GM23338 (cell line): ENCODE measurements at places on chromosomes 3 and 15. TPM values are rescaled to one million over a fixed set of nuclear protein-coding genes. Genes with fewer than 3 reads are reported as not detected.

DNA sequence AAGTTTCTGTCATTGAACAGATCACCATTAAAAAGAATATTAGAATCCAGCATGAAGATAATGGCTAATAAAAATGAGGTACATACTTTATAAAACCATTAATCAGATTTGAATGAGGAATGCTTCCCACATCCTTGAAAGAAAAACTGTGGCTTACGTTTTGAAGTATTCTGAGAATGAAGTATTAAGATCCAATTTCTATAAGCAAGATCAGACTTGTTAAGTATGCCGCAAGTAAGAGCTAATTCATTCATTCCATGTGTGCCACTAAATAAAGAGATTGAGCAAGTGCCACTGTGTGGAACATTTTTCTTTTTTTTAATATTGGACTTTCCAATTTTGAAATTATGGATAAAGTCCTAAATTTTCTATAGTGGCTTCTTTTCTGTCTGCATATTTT, 30.6 kb downstream of the NMD3 start:
- no peak for DNase-seq
- H3K36me3 ChIP-seq: peaks cover 37% of the 10 kb centered on the region
- H3K27me3 ChIP-seq: no peaks in the 10 kb centered on the region
- H3K4me3 ChIP-seq: no peak overlapping the region

GRCh38 chr15:78599189-78599588, 21.6 kb downstream of the CHRNA3 start:
- no peak overlapping the region for H3K27ac ChIP-seq
- no peaks in the 10 kb centered on the region for H3K4me1 ChIP-seq
- H3K27me3 ChIP-seq: no peaks in the 10 kb centered on the region
- peak; percentile 22 for DNase-seq
- H3K36me3 ChIP-seq: peaks cover under 1% of the 10 kb centered on the region; the same call in 1 of the 2 replicates

DNA sequence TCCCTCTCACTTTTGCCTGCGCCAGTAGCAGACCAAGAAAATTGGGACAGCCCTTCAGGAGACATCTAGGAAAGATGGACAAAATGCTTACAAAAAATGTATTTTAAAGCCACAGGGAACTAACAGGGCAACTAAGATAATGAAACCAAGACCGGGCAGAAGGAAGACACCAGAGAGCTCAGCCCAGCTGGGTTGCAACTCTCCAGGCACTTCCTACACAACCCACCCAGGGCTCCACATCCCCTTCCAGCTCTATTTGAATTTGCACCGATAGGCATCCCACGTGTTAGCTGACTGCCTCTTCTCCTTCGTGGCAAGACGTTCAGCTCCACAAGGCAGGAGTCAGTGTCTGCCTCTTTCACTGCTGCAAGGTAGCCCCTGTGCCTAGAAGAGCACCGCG, 6.6 kb upstream of the ATP10A start:
- H3K4me1 ChIP-seq: no peaks in the 10 kb centered on the region
- H3K27me3 ChIP-seq: peaks cover 9% of the 10 kb centered on the region
- no peak overlapping the region for H3K27ac ChIP-seq
- DNase-seq: no peak
- H3K36me3 ChIP-seq: no peaks in the 10 kb centered on the region

DNA sequence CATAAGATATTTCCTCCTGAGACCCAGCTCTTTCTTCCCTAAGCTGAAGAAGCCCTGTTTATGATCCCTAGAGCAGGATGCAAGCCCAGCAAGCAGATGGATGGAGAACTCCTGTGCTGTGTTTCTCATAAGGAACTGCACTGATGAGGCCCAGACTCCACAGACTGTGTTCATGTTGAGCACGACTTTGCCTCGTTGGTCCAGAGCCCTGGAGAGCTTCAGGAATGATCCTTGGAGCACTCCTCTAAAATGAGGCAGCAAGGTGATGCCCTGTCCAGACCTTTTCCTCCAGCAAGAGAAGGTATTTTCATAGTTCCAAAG, 83.8 kb downstream of the MYLK start:
- H3K4me1 ChIP-seq: no peaks in the 10 kb centered on the region
- H3K4me3 ChIP-seq: no peak overlapping the region
- H3K36me3 ChIP-seq: no peaks in the 10 kb centered on the region

GRCh38 chr3:8317661-8318649, 183.7 kb upstream of the LMCD1 start:
- DNase-seq: peak; percentile 14
- no peak overlapping the region for H3K4me3 ChIP-seq
- no peaks in the 10 kb centered on the region for H3K36me3 ChIP-seq
- H3K27ac ChIP-seq: no peak overlapping the region
- H3K4me1 ChIP-seq: peaks cover 24% of the 10 kb centered on the region

GRCh38 chr15:41794081-41794480, 19.8 kb downstream of the MAPKBP1 start:
- no peak overlapping the region for H3K27ac ChIP-seq
- no peaks in the 10 kb centered on the region for H3K36me3 ChIP-seq
- H3K27me3 ChIP-seq: no peaks in the 10 kb centered on the region
- no peak for DNase-seq
- H3K4me1 ChIP-seq: peaks cover 25% of the 10 kb centered on the region

DNA sequence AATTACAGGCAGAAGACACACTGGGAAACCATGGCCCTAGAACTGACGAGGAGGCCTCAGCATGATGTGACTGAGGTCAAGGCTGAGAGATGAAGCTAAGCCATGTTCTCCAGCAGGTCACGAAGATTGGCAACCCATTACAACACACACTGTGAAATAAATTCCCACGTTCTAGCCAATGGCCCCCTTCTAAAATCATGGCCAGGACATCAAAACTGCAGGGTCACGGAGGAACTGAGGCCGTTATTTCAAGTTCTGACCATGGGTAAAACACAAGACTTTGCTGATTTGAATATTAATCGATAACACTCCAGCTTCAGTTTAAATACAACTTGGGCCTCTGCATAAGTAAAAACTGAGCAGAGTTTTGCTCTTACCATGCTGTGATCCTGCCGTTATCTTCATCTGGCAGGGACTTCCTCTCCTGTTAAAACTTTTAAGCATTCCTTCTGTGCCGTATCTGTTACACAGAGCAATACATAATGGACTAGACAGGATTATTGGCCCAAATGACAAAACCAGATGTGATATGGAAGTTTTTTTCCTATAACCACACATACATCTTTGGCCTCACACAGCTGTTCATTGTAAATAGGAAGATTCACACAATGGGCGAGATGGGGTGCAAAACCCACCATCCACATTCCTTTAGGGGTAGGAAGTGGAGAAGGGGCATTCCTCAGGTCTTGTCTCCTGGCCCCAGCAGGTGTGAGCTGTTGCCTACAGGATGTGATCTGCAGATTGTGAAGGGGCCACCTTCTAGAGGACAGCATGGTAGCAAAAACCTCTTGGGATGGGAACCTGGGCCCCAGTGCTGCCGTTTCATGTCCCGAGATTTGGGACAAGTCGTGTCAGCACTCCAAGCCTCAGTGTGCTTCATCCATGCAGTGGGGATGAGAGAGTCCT, 207.4 kb downstream of the OPA1 start:
- 0 out of 2 replicates have a peak, but pooled peaks cover 3% of the 10 kb centered on the region for H3K4me1 ChIP-seq
- no peak overlapping the region for H3K4me3 ChIP-seq
- H3K36me3 ChIP-seq: no peaks in the 10 kb centered on the region
- H3K27me3 ChIP-seq: no peaks in the 10 kb centered on the region
- H3K27ac ChIP-seq: no peak overlapping the region
- DNase-seq: no peak

- H3K4me1 ChIP-seq: peaks cover under 1% of the 10 kb centered on the region; the same call in 1 of the 2 replicates
- H3K4me3 ChIP-seq: no peak overlapping the region
- H3K27ac ChIP-seq: no peak overlapping the region
- peaks cover 18% of the 10 kb centered on the region for H3K27me3 ChIP-seq
- no peaks in the 10 kb centered on the region for H3K36me3 ChIP-seq
These were observed 190.5 kb upstream of the LYSMD4 start for GRCh38 chr15:99923711-99924110.

DNA sequence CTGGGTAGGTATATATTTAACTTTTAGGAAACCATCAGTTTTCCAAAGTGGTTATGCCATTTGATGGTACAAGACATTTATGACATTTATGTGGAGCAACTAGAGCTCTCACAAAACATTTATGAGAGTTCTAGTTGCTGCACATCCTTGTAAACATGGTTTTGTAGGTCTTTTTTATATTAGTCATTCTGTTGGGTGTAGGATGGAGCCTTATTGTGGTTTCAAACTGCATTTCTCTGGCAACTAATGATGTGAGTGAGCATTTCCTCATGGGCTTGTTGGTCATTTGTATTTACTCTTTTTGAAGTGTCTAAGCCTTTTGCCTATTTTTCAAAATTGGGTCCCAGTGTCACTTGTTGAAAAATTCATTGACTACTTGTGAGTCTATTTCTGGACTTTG, 45.7 kb upstream of the MGLL start:
- no peak overlapping the region for H3K27ac ChIP-seq
- H3K27me3 ChIP-seq: no peaks in the 10 kb centered on the region
- H3K36me3 ChIP-seq: no peaks in the 10 kb centered on the region
- no peak overlapping the region for H3K4me3 ChIP-seq

DNA sequence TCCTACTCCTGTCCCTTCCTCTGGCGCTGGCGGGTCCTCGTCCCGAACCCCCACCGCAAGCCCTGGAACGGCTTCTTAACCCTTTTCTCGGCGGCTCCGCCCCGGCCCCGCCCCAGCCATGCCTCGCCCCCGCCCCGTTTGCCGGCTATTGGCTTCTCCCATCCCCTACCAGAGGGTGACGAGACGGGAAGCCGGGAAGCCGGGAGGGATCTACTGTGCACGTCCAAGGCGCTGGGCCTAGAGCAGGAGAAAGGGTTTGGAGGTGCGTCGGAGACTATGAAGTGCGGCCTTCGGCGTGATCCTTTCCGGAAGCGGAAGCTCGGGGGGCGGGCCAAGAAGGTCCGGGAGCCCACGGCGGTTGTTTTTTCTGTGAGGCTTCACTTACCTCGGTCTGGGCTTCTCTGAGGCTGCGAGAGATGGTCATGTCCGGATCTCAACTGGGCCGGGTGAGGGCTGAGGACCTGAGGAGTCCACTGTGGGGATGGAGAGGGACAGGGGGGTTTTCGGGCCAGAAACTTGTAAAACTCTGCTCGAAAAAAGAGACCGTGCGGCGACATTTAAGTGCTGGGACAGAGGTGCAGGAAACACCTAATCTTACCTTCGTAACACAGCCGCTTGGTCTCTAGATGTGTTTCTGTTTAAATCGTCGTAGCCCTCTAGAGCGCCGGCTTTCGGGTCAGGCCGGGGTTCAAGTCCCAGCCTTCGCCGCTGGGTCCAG, 21.4 kb downstream of the ROPN1B start:
- H3K36me3 ChIP-seq: no peaks in the 10 kb centered on the region
- peak; percentile 98 for DNase-seq
- H3K27ac ChIP-seq: peak overlapping the region; percentile 89
- H3K27me3 ChIP-seq: no peaks in the 10 kb centered on the region

GRCh38 chr3:171456765-171457606, 3.2 kb downstream of the TNIK start:
- no peak for DNase-seq
- H3K27ac ChIP-seq: peak overlapping the region; percentile 88
- peaks cover 61% of the 10 kb centered on the region for H3K4me1 ChIP-seq
- H3K27me3 ChIP-seq: peaks cover 9% of the 10 kb centered on the region

DNA sequence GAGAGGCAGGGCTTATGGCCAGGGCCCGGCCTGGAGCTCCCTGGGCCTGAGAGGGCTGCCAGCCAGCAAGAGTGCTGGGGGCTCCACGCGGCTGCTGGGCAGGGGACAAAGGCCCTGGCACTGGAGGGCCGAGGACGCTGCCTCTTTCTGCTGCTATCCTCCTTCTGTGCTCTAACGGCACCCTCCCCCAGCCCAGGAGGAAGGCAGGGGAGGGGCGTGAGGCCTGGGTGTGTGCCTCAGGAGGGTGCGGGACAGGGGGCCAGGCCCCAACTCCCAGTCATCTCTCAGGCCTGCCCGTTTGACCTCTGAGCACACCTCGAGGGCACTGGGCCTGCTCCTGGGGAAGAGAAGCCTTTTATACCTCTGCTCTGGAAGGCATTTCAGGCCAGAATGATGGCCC, 115.5 kb downstream of the ADCY5 start:
- H3K4me1 ChIP-seq: no peaks in the 10 kb centered on the region
- DNase-seq: no peak
- H3K36me3 ChIP-seq: no peaks in the 10 kb centered on the region
- H3K4me3 ChIP-seq: no peak overlapping the region

GRCh38 chr3:155386919-155387318, 93.4 kb upstream of the STRIT1 start:
- H3K4me3 ChIP-seq: no peak overlapping the region
- no peak for DNase-seq
- H3K27ac ChIP-seq: no peak overlapping the region
- no peaks in the 10 kb centered on the region for H3K27me3 ChIP-seq
- H3K36me3 ChIP-seq: no peaks in the 10 kb centered on the region
- no peaks in the 10 kb centered on the region for H3K4me1 ChIP-seq

- no peaks in the 10 kb centered on the region for H3K27me3 ChIP-seq
- H3K4me3 ChIP-seq: no peak overlapping the region
- no peak overlapping the region for H3K27ac ChIP-seq
These were observed 31.3 kb upstream of the WNT5A start for GRCh38 chr3:55518451-55518850.

DNA sequence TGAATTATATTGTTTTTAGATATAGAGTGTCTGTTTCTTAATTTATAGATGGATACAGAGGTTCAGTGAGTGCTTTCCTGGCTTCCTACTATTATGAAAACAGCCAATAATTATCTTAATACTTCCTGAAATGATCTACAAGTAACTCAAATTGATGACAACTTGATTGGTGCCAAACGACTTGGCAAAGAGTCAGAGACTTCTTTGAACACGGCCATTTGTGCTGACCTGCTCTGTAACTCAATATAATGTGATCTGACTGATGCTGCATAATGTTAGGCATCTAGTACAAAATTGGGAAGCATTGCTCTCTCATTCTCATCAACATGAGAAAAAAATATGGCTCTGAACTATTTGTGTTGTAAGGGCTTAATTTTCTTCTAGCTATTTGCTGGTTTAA, 193.9 kb downstream of the DIPK2A start:
- no peaks in the 10 kb centered on the region for H3K4me1 ChIP-seq
- no peaks in the 10 kb centered on the region for H3K36me3 ChIP-seq
- no peak overlapping the region for H3K27ac ChIP-seq
- no peak overlapping the region for H3K4me3 ChIP-seq

GRCh38 chr15:58545307-58546065, 113.7 kb downstream of the LIPC start:
- H3K4me1 ChIP-seq: no peaks in the 10 kb centered on the region
- H3K27me3 ChIP-seq: no peaks in the 10 kb centered on the region
- no peak overlapping the region for H3K27ac ChIP-seq
- H3K4me3 ChIP-seq: no peak overlapping the region

DNA sequence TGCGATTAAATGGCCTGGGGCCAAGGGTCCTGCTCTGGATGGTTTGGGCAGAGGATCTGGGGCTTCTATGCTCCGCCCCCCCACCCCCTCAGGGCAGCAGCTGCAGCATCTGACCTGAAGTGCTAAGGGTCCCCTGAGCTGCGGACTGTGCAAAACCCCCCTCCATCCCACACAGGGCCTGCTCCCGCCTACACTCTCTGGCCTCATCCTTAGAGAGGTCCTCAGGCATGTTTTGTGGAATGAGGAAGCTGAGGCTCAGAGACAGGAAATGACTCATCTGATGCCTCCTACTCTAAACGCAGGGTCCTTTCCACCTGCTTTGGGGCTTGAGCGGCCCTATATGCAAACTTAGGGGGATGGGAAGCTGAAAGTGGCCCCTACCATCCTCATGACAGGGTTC, 59.5 kb upstream of the CTSH start:
- H3K27ac ChIP-seq: no peak overlapping the region
- no peak overlapping the region for H3K4me3 ChIP-seq
- H3K4me1 ChIP-seq: peaks cover 7% of the 10 kb centered on the region
- H3K27me3 ChIP-seq: no peaks in the 10 kb centered on the region
- no peaks in the 10 kb centered on the region for H3K36me3 ChIP-seq

ADGRG7 gene
- total RNA-seq: not detected in 2 replicates

STRC gene
- 0.19 and 0.45 TPM in 2 replicates for total RNA-seq

SLC27A2 gene
- total RNA-seq: 7.5 and 9.4 TPM in 2 replicates

CFAP100 gene
- total RNA-seq: 0.07 TPM in 1 of 2 replicates, not detected in the other

PLCB2 gene
- total RNA-seq: 8.5 and 13.8 TPM in 2 replicates

PPM1M gene
- total RNA-seq: 1.8 and 4.0 TPM in 2 replicates
